ENCODE measurements at places on chromosomes 12 and 14. TPM values are rescaled to one million over a fixed set of nuclear protein-coding genes. Genes with fewer than 3 reads are reported as not detected.

Gene SYNE3
- 12.9 TPM for total RNA-seq

Gene HOXC12
- not detected for total RNA-seq

Gene ASPG
- not detected for total RNA-seq

Gene PLCZ1
- total RNA-seq = not detected

Gene CLEC2A
- not detected for total RNA-seq

- DNase-seq = no peak
Measured at GRCh38 chr14:74954947-74955228, 509 bp downstream of the PGF start.

DNA sequence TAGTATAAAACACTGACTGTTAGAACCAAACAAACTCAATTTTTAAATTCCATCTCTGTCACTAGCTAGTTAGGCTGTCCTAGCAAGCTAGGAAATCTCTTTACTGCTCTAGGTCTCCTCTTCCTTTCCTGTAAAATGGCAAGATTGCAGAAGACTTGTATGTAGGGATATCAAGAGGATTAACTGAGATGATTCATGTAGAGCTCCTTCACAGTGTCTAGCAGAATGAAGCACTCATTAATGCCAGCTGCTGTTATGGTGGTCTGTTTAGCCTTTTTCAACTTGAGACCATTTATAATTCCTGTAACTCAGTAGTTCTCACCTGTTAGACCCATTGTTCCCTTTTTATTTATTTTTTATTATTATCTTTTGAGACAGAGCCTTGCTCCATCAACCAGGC lies 67.8 kb upstream of the KCNH3 start:
- no peak for DNase-seq

GRCh38 chr14:51516706-51517395 lies 134.9 kb upstream of the FRMD6 start:
- DNase-seq = no peak

- no peak for DNase-seq
Measured at GRCh38 chr14:68934066-68934465, 45.0 kb downstream of the ACTN1 start.

DNA sequence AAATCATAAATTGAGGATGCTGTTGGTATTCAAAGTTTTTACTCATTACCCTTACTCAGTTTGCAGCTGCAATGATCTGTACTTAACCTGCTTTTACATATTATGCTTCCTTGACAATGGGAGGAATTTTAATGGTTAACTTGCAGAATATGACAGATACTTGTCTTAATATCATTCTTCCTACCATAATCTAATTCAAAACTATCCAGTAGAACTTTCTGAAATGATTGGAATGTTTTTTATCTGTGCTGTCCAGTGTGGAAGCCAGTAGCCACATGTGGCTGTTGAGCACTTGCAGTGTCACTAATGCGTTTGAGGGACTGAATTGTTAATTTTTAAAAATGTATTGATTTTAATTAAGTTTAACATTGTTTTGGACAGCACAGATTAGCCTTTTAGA lies 23.5 kb downstream of the FGFR1OP2 start:
- DNase-seq = no peak

DNA sequence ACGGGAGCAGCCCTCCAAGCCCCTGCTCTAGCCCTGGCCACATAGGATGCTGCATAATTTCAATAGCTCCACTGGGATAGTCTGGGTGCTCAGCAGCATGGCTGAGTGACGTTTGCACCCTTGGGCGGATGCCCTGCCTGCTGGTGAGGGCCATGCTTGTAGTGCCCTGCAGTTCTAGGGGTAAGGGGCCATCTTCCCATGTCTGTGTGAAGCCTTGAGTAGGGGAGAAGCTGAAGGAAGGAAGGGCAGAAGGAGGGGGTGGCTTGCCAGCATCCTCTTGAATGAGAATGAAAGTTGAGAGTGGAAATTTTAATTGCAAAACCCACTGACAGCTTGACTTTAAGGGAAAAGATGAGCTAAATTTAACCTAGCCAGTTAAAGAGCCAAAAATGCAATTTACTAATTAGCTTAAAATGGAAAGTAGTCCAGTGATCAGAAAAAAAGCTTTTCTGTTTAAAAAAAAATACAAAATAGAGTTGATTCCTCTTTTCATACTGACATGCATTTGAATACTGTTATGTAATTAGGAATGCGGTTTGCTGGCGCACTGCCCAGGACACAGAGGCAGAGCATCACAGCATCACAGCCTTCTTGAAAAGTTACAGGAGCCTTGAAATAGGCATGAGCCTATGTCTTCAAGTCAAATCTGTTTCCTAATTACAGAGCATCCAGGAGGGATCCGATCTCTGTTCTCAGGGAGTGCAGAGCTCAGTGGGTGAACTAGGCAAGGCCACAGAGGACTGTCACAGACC lies 18.5 kb upstream of the EML1 start:
- no peak for DNase-seq

DNA sequence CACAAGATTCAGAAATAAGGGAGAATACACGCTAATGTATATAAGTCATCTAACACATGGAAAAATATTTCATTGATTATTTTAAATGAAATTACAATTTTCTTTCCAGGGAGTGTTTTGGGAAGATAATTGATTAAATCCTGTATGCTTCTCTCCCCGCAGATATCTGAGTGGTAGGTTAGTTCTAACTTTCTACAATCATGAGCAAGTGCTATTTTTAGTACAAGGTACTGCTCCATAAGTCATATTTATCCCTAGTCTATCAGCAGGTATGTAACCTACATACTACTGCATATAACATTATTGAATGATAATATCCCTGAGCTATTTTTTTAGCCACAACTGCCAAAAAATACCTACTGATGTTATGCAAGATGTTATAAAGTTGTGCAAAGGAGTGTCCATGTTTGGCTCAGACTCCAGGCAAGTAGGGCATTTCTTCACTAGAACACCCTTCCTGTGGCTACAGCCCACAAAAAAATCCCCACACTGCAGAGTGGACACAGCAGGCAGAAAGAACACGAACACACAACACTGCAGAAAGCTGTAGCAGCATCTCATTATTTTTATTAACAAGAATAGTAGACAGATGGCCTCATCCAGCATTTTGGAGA lies 87.0 kb downstream of the SEC23A start:
- DNase-seq = no peak

GRCh38 chr12:2958432-2959191 lies 585 bp upstream of the TEAD4 start:
- DNase-seq = no peak

- no peak for DNase-seq
Measured at GRCh38 chr12:54605138-54605970, 16.9 kb upstream of the PPP1R1A start.

DNA sequence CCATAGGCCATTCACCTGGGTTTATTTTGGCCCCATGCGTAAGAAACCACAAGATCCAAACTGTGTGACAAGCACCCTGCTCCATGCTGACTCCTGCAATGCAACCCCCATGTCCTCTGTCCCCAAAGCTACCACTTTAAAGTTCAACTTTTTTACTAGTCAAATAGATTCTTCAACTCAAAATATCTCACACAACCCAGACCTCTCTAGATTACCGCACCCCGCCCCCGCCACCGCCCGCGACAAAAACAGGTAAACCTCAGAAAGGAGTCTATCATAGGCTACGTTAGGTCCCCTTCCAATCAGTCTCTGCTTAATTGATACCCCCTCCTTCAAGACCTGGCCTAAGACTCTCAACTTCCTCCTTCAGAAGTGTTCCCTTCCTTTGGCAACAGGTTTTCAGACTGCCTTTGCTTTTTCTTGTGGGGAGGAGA lies 2.2 kb downstream of the ZFP36L1 start:
- DNase-seq = peak; percentile 58

- DNase-seq = no peak
Measured at GRCh38 chr14:101219896-101220703, 316.6 kb upstream of the RTL1 start.

- no peak for DNase-seq
Measured at GRCh38 chr14:102490456-102490855, 19.1 kb downstream of the ANKRD9 start.

DNA sequence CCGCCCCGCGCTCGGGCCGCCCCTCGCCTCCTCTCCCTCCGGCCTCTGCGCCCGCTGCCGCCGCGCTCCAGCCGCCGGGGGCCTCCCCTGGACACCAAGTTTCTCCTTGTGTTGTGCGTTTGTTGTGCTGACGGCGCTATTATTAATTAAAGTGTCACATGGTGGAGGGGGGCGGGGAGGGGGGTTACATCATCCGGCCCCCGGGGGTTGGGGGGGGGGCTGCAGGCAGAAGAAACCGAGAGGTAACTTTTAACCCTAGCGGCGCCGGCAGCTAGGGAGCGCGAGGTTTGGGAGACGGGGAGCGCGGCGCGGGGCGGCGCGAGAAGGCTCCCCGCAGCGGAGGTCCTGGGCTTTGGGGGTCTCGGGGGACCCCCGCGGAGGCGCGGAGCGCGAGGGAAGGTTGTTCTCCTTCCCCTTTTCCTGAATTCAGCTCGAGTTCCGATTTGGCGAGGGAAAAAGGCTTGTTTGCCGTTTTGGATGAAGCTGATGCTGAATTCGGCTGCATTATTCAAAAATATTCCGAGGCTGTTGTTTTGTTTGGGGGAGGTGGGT lies at the start of gene HRK:
TSS of gene HRK (minus strand) at position 117 of the 552 bp plus-strand sequence. CDS start 134 bp downstream, outside the sequence.
- DNase-seq = no peak

- no peak for DNase-seq
Measured at GRCh38 chr14:35482994-35483515, 50.9 kb upstream of the INSM2 start.

DNA sequence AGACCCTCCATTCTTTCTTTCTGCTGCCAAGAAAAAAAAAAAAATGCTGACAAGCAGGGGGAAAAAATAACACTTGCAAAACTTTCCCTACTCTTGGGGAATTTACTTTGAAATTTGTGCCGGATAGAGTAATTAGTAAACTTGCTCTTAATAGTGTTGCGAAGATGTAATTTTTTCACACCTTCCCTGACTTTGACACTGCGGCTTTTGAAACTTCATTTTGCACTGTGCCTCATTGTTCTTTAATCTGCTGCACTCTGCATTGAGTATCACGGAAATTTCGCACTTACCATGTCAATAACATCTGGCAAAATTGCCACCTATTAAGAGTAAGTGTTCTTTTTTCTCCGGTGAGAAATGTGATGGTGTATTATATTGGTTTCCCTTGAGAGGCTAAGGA lies 596.1 kb downstream of the VRK1 start:
- no peak for DNase-seq

GRCh38 chr12:43143278-43143677 lies 408.7 kb downstream of the ADAMTS20 start:
- no peak for DNase-seq

- DNase-seq = no peak
Measured at GRCh38 chr14:95901054-95901453, 24.4 kb downstream of the TUNAR start.

GRCh38 chr12:39617887-39618286 lies 1.7 kb downstream of the ABCD2 start:
- no peak for DNase-seq

DNA sequence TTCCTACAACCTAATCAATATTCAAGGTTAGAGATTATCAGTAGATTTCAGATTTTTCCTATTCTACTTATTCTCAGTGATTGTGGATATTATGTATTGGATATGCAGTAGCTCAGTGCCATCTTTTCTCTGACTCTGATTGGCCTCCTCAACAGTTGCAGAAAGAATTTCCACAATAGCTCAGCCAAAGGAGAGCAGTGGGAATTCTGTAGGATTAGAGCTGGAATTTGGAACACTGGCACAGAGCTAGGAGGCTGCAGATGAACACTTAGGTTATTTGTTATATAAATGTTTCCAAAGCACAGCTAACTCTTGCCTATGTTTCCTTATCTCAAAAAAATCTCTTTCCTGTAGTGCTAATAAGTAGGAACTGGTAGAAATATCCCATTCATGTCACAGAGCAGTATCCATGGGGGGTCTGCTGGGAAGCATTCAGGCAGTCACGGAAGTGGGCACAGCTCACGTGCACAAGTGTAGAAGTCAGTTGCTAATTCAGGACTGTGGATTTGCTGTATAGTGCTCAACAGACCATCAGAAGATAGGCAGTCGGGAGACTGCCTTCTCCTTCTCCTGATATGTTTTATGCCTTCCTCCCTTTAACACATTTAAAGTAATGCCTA lies 116.2 kb upstream of the TMEM260 start:
- no peak for DNase-seq

- no peak for DNase-seq
Measured at GRCh38 chr14:99721792-99722516, 37.9 kb downstream of the CYP46A1 start.

GRCh38 chr14:94801225-94801624 lies 31.3 kb upstream of the GSC start:
- no peak for DNase-seq

DNA sequence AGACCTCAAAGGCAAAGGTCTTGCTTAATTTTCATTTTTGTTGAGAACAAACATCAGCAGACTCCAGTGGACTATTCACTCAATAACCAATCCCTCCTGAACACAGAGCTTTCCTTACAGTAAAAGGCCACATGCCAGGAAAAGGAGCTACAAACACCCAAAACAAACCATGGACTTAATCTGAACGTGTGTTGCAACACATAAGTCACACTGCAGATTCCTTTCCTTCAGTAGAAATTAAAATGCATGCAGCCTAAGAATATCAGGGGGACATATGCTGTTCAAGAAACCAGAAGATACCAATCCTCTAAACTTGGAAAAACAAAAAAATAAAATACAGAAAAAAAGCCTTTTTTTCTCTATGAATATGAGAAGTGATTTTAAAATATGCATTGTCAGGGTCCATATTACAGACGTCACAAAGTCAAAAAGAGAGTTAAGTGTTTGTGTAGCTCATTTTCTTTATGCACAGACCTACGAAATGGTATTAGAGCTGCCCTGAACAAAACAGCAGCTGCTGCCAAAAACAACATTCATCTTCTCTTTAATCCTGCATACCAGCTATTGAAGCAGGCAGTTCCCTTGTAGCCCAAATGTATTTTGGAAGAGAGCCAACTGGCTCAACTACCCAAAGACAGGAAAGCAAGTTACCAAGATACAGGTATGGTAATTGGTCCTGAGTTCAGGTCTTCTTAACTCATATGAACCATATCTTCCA lies 26.2 kb downstream of the KITLG start:
- no peak for DNase-seq

Data from activated T-cell treated with anti-CD3 and anti-CD28 coated beads, Interleukin-2, amount 50 U/mL, for 4 hours (primary cell).